ENCODE measurements at places on chromosomes 6 and 20.

- no peak for DNase-seq
These were observed 30.8 kb upstream of the PPP1R3G start for GRCh38 chr6:5054245-5054873.

DNA sequence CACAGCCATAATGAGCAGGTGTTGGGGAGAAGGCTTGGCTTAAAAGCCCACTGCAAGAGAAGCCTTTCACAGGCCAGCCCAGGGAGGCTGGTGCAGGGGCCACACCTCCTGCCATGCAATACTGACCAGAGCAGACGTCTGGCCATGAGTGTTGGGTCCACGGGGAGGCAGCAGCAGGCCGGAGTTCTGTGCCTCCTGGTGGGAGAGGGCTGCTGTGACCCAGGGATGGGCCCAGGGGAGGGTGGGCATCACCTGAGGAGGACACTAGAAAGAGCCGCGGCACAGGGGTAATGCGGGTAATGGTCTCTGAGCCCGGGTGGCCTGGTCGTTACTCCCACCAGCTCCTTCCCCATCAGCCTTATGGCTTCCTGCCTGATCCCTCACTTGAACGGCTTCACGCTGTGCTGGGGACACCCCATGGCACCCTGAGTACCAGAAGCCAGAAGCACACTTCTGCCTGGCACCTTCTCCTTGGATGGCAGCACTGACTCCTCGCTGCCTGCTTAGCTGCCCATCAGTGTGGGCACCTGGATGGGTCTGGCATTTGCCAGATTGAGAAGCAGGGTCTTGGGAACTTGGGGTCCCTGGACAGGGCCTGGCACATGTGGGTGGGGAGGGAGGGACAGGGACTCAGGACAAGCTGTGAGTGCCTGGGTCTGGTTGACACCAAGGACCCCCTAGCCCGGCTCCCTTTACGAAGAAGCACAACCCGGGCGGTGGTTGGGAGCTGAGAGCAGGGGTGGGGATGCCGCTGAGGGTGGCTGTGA lies 108.8 kb downstream of the ASXL1 start:
- DNase-seq = no peak

GRCh38 chr6:108476847-108477430 lies 83.8 kb upstream of the FOXO3 start:
- no peak for DNase-seq

- no peak for DNase-seq
These were observed 15.8 kb downstream of the NFATC2 start for GRCh38 chr20:51526754-51527153.

DNA sequence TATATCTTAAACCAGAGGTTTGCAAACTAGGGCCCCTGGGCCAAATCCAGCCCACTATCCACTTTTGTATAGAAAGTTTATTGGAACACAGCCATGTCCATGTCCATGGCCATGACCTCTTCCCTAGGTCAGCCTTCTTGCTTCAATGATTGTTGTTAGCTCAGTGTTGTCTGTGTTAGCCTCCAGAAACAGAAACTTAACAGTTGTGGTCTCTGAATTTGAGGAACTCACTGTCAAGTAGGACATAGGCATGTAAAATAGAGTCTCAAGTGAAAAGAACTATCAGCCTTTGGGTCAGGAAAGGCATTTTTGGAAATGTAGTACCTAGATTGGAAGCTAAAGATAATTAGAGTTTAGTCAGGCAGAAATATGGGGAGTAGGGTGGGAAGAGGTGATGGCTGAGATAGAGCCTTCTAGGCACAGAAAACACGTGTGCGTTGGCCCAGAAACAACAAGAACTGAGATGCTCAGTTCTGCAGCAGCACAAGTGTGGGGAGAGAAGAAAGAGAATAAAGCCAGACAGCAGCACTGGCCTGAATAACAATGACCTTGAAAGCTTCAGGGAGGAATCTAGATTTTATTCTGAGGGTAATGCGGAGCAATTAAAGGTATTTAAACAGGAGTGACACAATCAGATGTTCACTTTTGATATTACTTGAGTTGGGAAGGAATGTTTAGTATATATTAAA lies 87.0 kb upstream of the OLIG3 start:
- no peak for DNase-seq

GRCh38 chr6:3228771-3229565 lies 1.5 kb upstream of the TUBB2B start:
- DNase-seq = no peak

GRCh38 chr6:108875161-108875555 lies 26.9 kb downstream of the ARMC2 start:
- DNase-seq = no peak

DNA sequence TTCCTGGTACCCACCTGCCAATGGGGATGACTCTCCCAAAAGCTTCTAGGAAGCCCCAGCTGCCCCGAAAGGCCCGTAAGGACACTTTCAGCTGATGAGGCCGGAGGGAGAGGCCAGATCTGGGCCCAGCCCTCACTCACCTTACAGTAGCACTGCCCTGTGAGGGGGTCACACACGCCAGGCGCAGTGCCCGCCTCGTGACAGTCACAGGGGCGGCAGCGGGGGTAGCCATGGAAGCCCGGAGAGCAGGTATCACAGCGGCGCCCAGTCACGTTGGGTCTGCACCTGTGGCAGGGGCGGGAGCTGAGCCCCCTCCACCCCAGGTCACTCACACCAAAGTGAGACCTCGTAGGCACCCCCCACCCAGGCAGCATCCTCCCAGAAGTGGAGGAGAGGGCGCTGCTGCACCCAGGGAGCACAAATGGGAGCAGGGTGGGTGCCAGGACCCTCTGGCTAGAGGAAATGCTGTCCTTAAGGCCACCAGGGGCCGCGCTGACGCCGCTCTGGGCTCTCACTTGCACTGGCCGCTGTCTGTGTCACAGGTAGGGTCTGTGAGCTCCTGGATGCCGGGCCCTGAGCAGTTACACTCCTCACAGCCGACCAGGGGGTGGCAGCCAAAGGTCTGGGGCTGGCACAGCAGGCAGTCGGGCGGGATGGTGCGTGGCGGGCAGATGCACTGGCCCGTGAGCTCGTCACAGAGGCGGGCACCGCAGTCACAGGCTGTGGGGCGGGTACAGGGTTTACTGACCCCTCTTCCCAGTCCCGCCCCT lies 25.1 kb downstream of the ADRM1 start:
- DNase-seq = no peak

- DNase-seq = no peak
These were observed 52.8 kb upstream of the BMP6 start for GRCh38 chr6:7673063-7673536.

DNA sequence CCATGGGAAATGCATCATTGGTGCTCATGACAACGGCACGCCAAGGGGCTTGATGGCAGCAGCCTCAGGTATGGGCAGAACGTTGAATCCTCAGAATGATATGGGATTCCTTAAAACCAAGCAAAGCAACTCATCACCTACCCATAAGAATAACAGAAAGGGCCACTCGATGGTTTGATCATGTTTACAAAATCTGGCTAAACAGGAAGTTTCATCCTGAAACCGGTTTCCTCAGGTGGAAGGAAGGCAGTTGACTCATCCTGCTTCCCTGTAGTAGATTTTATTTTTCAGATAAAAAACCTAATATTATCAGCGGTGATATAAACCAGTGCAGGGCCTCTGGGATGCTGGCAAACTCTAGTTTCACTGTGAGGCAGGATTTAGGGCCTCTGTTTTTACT lies 136.9 kb upstream of the AGPAT4 start:
- DNase-seq = no peak

- DNase-seq = no peak
These were observed 153.5 kb upstream of the STMND1 start for GRCh38 chr6:16948396-16948795.

- DNase-seq = no peak
These were observed 34.4 kb downstream of the CDH26 start for GRCh38 chr20:59992526-59993084.

GRCh38 chr6:36563237-36563927 lies 16.1 kb upstream of the STK38 start:
- DNase-seq = no peak

GRCh38 chr20:34530342-34530741 lies 14.1 kb downstream of the DYNLRB1 start:
- DNase-seq = no peak

- no peak for DNase-seq
These were observed 28.1 kb upstream of the MTCL3 start for GRCh38 chr6:127547215-127547614.

DNA sequence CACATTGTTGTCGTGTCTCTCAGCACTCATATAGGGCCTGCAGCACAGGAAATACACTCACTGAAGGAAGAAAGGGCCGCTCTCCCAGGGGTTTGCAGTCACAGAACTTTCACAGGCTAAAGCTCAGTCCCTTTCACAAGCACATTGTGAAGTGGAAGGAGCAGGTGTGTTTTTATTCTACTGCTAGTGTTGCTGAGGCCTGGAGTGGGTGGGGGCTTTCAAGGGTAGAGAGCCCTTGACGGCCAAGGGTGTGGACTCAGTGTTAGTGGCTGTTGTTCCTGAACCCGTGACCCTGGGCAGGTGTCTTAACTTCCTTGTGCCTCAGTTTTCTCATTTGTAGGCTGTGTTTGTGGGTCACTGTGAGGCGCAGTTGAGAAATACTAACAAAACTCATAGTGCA lies 66.2 kb upstream of the SLC22A1 start:
- no peak for DNase-seq

DNA sequence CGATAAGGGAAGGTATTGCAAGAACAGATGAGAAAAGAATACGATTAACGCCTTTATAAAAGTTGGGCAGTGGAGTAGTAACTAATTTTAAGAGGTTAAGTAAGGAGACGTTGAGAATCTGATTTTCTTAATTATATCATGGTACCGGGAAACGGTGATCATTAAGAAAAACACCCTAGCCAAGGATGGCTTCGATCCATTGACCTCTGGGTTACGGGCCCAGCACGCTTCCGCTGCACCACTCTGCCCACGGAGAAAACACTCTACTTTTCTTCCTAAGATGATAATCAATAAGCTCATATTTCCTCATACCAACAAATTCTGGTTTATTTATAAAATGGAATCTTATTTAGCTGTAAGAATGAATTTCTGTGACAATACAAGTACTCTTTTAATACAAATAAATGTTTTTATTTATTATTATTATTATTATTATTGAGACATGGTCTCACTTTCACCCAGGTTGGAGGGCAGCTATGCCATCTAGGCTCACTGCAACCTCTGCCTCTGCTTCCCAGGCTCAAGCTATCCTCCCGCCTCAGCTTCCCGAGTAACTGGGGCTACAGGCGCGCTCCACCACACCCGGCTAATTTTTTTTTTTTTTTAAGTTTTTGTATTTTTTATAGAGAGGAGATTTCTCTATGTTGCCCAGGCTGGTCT lies 8.3 kb downstream of the POM121L2 start:
- no peak for DNase-seq

DNA sequence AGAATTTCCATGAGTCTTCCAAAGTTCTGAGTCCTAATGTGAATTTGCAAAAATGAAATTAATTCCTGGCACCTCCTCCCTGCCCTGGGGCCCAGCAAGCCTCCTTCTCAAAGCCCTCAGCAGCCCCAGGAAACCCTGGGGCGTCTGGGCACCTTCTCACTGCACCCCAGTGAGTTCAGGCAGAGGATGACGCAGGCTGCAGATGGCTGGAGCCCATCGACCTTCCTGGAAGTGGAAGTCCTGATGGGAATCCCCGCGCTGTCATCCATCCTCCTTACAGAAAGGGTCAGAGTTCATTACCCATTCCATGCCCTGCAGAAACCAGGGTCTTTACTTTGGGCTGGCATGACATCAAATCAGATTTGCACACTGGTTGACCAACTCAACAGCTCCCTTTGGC lies 31.6 kb downstream of the DLL1 start:
- DNase-seq = no peak

- DNase-seq = no peak
These were observed 309.2 kb upstream of the SPTLC3 start for GRCh38 chr20:12699374-12700228.

- no peak for DNase-seq
These were observed 77.0 kb upstream of the B3GAT2 start for GRCh38 chr6:71033890-71034289.

DNA sequence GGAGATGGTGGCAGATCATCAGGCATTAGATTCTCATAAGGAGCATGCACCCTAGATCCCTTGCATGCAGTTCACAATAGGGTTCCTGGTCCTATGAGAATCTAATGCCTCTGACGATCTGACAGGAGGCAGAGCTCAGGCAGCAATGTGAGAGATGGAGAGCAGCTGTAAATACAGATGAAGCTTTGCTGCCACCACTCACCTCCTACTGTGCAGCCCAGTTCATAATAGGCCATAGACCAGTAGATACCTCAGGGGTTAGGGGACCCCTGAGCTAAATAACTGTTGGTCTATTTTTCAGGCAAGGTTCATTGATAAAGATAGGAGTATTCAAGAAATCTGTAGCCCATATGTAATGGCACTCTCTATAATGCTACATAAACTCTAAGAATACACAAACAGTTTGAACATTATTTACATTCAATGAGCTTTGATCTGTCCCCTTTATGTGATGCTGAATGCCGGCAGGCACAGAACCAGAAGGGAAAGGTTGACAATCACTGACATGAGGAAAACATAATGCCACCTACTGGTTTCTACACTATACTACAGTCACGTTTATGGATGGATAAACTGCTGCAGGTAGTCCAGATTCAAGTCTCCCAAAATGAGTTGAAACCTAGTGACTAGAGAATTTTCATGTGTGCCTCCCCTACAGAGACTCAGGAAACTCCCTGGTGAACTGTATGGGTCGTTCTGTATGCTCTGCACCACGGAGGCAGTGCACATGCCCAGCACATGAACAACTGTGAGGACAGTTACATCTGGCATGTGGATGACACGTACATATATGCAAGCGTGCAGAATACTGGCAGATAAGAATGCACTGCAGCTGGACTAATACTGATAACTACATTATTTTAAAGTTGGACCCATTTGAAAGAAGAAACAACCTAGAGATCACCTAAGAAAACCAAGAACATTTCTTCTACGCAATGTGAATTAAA lies 72.0 kb downstream of the DST start:
- no peak for DNase-seq

GRCh38 chr6:26029570-26029856 lies 57.7 kb upstream of the HFE start:
- no peak for DNase-seq
